ENCODE measurements at places on chromosomes 16 and 17.

GRCh38 chr17:28662527-28662829 is 473 bp downstream of the SUPT6H start:
- no peak for DNase-seq

- DNase-seq = no peak
Measured at GRCh38 chr17:28702752-28703150, 8.9 kb downstream of the PROCA1 start.

DNA sequence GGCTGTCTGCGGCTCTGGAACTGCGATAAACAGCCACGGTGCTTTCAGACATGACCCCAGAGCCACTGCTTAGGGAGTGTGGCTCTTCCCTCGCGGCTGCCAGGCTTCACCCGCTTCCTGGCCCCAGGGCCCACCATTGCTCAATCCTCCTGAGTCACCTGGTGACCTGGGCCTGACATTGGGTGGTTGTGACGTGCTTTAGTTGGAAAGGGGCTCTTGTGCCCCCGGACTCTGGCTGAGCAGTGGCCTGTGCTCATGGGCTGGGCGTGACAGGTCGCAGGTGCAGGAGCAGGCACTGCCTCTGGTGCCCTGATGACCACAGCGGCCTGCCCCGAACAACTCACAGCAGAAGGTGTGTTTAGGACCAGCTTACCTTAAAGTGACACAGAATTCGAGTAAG is 8.6 kb upstream of the NUDT16L1 start:
- DNase-seq = no peak

DNA sequence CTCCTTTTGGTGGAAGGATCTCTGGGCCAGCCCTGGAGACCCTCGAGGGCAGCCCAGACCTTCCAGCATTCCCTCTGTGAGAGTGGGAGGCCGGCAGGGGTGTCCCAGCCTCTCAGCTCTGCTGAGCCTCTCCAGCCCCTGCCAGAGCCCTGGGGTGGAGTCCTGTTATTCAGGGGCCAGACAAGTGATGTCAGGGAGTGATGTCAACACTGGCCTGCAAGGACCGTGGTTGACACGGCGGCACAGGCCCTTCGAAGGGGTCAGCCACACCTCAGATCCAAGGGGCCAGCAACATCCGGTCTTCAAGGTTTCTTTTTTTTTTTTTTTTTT is 231.2 kb downstream of the KATNIP start:
- DNase-seq = no peak

GRCh38 chr16:1651094-1651973 is 26.7 kb upstream of the JPT2 start:
- DNase-seq = no peak

DNA sequence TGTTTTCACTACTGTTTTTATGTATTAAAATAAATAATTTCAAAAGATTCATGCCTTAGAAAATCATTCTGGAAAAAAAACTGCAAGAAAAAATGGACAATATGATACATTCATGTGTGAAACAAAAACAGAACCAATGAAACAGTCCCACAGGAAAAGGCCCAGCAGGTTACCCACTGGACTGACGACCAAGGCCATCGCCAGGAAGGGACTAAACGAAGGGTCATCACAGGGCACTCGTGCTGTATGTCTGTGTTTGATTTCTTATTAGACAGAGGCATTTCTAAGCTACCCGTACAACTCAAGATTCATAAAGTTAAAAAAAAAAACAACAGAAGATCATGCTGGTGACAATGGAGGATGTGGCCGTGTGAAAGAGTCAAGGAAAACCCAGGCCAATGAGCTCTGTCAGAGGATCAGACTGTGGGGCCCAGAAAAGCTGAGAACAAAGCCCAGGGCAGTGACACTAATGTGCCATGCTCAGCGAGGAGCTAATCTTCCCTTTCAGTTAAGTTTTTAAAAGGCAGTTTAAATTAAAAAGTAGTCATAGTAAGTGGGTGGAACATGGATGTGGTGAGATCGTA is 31.8 kb downstream of the NSMCE1 start:
- DNase-seq = no peak

- DNase-seq = peak; percentile 39
Measured at GRCh38 chr17:7356072-7356549, 1.2 kb downstream of the TMEM95 start.

DNA sequence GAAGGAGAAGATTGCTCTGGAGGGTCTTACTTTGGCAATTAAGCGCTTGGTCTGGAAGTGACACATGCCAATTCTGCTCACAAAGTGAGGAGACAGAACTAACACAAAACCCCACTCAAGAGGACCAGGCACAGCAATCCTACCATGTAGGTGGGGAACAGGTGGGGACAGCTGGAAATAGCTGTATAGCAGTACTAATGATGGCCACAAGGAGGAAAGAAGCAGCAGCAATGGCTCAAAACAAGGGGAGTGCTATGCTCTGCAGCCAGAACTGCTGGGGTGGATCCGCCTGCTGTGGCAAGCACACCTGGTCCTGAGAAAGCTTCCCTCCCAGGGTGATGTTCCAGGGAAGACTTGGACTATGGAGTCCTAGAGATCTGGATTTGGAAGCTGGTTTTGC is 17.0 kb upstream of the TMEM132E start:
- DNase-seq = no peak

DNA sequence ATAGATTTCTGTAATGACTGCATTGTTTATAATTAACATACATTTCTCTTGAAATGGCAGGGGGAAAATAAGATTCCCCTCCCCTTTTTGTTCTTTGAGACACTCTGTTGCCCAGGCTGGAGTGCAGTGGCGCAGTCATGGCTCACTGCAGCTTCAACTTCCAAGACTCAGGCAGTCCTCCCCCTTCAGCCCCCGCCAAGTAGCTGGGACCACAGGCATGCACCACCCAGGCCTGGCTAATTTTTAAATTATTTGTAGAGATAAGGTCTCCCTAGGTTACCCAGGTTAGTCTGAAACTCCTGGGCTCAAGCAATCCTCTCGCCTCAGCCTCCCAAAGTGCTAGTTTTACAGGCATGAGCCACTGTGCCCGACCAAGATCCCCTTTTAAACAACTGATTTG is 67.7 kb downstream of the KATNIP start:
- no peak for DNase-seq

GRCh38 chr16:74774223-74775139 is at the start of gene FA2H:
FA2H (minus strand) TSS chr16:74774820; CDS start chr16:74774755, 65 bp downstream.
- peak; percentile 80 for DNase-seq

DNA sequence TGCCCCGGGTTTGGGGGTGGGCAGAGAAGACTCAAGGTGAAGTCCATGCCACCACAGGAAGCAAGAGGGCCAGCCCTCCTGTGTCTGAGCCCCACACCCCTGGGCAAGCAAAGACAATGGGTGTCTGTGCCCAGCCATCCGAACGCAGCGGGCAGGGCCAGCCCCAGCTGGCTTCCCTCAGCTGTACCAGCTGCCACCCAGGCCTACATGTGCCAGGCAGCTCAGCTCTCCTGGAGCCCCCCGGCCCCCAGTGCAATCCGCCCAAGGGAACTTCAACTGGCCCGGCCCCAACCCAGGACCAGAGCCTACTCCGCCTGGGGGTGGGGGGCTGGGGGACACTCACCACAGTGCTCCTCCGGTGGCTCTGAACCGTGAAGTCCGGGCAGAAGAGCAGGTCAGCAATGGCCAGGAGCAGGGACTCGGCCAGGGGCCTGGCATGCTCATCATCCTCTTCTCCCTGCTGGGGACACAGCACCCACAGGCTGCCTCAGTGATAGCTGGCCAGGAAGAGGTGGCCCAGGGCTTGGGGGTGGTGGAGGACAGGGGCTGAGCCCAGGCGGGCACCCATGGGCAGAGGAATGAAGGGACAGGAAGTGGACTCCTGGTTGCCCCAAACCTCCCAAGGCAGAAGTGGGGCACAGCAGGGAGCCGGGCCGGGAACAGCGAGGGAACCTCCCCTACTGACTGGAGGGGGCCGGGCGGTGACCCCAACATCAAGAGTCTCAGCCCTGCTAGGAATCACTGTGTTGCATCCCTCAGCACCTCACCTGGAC is 9.8 kb downstream of the HID1 start:
- peak; percentile 63 for DNase-seq

DNA sequence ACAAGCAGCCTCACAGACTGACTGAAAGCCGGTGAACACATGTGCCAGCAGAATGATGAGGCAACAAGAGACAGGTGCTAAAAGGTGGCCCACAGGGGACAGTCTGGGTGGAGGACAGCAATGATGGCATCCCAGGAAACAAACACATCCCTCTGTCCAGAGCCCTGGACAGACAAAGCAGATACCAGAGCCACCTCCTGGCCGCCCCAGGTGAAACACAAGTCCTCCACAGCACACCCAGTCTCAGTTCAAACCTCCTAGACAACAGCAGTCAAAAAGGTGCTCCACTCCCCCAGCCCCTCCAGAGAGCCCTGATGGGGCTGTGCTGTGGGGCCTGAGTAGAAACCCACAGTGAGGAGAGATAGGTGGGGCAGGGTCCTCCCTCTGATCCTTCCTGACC is 20.3 kb upstream of the CDH5 start:
- no peak for DNase-seq

GRCh38 chr17:21061971-21062526 is 19.2 kb upstream of the USP22 start:
- no peak for DNase-seq

- DNase-seq = no peak
Measured at GRCh38 chr17:69523244-69523861, 108.9 kb downstream of the MAP2K6 start.

GRCh38 chr17:80802626-80803450 is 188.8 kb upstream of the CHMP6 start:
- no peak for DNase-seq

DNA sequence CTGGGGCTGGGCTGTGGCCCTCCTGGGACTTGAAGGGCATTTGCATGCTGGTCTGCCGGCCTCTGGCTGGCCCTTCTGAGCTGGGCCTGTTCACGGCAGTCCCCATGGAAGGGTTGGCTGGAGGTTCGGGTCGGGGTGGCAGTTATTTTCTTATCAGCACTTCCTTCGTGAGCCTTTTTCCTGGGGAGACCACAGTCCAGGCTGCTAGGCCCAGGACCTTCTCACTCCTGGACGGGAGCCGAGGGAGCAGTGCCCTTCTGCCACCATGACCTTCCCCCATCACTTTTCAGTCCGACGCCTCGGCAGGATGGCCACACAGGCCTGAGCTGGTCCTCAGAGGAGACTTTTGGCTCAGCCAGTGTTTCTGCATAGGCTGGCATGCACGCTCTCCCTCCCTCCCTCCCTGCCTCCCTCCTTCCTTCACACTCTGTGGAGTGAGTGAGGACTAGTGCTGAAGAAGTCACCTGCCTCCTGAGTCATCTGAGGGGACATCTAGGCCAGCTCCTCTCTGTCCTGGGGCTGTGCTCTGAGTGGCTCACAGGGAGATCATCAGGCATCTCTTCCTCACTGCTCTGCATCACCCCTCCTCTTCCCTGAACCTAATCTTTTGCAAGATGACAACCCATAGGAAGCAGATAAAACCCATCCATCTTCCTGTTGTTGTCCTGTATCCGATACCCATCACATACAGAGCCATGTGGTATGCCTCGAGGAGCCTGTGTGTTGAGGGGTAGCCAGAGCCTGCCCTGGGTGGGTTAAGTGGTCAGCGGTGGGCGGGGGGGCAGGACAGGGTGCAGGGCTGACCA is 109.7 kb downstream of the RAP1GAP2 start:
- DNase-seq = peak; percentile 33

- DNase-seq = no peak
Measured at GRCh38 chr16:2178321-2179106, 17.9 kb downstream of the CASKIN1 start.

DNA sequence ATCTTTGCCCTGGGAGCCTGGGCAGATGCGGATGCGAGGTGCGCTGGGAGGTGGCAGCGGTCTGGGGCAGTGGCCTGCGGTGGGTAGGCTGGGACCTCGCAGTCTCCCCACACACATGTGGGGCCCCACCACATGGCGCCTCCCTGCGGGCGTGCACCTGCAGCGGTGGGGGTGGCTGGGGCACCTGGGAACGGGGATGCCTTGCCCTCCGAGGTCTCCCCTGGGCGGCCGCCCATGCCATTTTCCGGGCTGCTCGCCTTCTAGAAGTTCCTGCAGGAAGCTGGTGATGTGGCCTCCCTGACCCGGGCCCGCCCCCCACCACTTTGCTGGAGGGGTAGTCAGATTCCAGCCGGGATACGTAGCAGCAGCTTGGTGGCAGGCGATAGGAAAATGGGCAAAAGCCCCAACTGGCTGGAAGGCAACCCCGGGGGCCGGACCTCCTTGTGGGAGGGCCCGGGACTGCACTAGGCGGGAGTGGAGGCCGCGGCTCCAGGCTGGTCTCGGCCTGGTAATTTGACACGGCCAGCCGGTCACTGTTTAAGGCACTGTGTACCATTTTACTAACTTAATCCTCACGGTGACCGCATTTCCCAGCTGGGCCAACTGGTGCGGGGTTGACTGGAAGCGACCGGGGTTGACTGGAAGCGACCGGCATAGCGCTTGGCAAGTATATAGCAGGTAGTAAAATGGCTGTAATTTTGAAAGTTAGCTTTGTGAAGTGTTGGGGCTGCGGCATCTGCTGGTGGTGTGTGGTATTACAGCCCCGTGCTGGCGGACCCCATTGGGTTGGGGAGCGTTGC is 38.5 kb downstream of the IGF2BP1 start:
- DNase-seq = no peak

- peak; percentile 46 for DNase-seq
Measured at GRCh38 chr17:7383742-7384488, 3.0 kb downstream of the TNK1 start.

DNA sequence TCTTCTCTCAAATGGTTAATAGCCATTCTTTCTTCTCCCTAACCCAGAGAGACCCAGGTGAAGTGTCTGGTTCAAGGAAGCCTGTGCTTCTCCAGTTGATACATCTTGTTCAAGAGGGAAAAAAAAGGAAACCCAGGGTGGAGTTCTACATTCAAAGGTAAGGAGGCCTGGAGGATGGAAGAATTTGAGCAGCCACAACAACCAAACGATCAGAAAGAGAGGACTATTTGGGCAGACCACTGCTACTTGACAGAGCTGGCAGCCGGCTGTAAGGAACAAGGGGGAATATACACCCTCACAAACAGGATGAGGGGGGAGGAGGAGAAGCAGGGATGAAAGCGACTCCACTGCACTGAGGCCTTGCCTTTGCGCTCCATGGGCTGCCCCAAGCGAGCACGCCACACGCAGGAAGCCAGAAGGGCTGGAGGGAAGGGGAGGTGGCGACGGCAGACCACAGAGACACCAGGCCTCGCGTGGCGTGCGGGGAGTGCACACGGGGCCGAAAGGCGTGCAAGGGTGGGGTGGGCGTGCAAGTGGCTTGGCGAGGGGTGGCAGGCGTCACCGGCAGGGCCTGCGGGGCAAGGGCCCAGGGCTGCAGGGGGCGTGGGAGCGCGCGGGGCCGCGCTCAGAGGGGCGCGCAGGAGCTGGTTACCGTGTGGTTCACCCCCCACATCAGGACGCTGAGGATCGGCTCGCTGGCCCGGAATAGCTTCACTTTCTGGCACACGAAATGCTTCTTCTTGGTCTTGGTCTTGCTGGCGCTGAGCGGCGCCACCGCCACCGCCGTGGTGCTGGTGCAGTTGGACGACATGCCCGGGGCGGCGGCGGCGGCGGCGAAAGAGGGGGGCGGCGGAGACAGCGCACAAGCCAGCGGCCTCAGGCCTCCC is 499 bp downstream of the PIP4K2B start:
- DNase-seq = peak; percentile 31

Measured in occipital lobe (tissue), 3 donors.